ENCODE measurements at places on chromosomes 4 and X.

DNA sequence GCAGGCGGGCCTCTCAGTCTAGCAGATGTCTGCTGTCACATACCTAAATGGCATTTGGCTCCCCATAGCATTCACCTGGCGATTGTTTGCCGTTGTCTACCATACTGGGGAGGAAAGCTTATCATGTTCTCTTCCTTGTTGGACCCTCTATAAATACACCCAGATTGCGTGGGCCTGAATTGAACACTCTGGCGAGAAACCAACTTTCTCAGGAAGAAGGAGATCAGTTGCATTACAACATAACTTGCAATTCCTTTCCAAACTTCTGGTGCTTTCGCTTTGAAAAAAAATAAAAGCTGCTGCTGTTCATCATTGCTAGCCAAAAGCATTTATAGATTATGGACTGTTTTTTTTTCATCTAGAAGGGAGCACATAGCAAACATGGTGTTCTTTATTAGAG, 230.0 kb upstream of the GPC4 start:
- DNase-seq, result no peak

GRCh38 chr4:25697516-25697915, 41.9 kb downstream of the SLC34A2 start:
- DNase-seq, result no peak

DNA sequence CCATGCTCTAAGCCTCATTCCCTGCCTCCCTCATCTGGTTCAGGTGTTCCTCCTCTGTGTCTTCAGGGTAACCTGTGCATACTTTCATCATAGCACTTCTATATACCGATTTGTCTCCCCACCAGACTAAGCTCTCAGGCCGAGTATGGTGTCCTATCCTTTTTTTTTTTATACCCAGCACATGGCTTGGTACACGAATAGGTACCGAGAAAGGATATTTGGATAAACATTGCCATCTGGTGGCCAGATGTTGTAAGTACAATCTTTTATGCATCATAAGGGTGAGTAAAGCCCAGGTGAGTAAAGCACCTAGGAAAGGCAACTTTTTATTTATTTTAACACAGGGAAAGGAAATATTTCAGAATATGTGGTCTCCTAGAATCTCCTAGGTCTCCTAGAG, 68.4 kb downstream of the MID2 start:
- DNase-seq, result peak; percentile 68

GRCh38 chrX:86104526-86104925, 43.7 kb upstream of the DACH2 start:
- DNase-seq, result no peak

GRCh38 chr4:170497112-170497511, 407.4 kb upstream of the AADAT start:
- DNase-seq, result no peak

DNA sequence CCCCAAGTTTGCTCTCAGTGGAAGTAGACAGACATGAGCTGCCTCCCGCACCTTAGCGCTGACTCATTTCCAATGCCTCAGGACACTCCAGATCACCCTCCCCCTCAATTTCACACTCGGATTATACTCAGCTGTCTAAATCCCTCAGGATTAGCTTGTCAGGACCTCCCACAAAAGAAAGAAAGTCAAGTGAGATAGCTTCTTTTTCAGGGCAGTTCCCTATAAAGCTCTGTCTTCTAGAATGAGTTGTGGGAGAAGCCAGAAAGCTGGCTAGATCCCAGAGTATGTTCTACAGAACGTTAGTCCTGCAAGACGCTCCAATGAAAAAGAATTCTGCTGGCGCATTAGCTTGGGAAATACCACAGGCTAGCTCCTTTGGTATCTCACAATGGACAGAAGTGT, 51.2 kb upstream of the MTNR1A start:
- DNase-seq, result no peak

GRCh38 chr4:108433832-108434231, 186.5 kb upstream of the RPL34 start:
- DNase-seq, result peak; percentile 44

GRCh38 chr4:171846232-171846631, 33.0 kb downstream of the GALNTL6 start:
- peak; percentile 24 for DNase-seq

- DNase-seq, result no peak
Observed at GRCh38 chr4:80465736-80466135, 130.2 kb downstream of the CFAP299 start.

GRCh38 chrX:16712548-16713155, at the start of gene CTPS2:
CTPS2 (minus strand) TSS chrX:16712669; CDS start chrX:16702902, 9,767 bp downstream.
- peak; percentile 64 for DNase-seq

DNA sequence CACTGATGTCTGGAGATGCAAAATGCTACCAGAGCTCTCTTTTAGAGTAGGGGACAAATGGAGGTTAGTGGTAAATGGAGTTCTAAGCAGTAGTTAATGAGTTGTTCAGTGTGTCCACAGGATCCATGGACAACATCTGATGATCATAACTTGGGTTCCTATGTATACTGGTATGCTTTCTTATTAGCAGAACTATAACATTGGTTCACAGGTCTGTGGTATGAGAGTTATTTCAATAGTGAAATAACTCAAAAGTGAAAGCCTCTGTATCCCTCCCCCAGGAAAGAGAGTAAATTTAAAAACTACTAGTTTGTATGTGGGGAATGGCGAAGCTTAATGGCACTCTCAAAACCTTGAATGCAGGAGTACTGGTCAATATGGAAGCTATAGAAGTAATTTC, 363.5 kb upstream of the EMCN start:
- no peak for DNase-seq

DNA sequence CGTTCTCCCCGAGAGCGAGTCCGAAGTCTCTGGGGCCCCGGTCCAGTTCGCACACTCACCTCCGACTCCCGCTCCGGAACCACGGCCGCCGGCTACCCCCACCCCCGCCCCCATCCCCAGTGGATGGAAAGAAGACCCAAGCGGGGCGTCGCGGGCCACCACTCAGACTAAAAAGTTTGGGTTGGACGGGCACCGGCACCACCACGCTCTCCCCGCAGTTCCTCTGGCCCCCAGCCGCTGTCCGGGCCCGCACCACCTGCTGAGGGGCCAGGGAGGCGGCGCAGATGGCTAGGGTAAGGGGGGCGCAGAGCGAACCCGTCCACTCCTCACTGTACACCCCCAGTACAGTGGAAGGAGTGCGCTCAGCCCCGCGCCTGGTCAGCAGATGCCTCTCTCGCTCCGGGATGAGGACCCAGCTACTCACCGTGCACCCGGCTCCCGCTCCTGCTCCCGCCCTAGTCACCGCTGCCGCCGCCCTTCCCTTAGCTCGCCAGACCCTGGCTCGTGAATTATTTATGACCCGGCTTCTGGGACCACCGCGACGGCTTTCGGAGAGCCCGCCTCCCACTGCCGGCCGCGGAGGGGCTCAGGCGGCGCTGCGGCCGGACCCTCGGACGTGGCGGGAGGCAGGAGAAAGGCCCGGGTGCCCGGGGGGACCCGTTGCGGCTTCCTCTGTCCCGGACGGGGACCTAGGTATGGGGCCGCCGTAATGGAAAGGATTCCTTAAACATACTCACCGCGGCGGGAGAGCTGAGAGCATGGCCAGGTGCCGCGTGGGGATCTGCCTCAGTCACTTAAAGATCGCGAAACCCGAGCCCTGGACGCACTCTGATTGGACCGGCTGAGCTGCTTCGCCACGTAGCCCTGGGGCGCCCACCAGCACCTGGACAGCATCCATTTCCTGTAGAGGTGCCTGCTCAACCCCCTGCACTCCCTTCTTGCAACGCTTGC, at the start of gene PROM1:
Gene PROM1 (minus strand): TSS at position 783 of the 951 bp plus-strand sequence. CDS start 8,117 bp downstream, outside the sequence.
- DNase-seq, result no peak

DNA sequence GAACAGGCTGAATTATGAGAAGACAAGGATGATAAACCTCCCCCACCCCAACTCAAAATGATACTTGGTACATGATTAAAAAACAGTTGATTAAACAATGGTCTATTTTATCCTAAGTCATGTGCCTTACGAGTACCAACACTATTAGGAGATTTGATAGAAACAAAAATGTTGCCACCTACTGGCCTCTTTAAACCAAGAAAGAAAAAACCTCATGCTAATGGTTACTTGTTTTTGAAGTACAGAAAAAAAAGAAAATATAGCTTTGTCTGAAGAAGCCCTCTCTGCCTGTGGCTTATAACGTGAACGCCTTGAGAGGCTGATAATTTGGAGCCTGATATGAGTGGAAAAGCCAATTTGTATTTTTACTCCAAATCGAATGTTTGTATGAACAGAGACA, 538.2 kb downstream of the DMD start:
- DNase-seq, result peak; percentile 0

DNA sequence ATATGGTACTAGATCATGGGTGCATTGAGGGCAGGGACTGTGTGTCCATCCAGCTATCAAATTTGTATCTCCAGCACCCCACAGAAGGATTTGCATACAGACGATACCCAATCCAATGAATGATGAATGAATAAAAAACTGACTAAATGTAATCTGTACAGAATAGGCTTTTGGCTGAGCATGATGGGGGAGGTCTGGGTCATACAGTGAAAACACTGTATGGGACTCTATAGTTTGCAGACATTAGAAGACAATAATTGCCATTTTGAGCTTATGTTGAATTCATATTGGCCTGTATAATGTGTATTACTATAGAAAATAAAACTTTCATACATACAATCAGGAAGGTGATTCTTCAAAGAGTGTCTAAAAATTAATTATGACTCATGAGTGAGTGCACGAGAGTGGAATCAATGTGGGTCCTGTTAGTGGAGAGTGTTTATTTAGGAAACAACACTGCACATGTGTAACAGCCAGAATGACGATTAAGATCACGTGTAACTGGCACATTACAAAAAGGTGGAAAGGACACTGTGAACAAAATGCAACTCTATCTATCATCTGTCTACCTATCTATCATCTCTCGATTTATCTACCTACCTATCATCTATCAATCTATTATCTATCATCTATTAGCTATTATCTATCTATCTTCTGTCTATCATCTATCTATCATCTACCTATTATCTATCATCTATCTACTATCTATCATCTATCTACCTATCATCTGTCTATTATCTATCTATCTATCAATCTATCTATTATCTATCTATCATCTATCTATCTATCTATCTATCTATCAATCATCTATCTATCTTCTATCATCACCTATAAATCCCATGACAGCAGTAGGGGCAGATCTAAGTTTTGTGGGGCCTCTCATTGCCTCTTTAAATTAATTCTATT, 201.3 kb downstream of the PTTG2 start:
- DNase-seq, result no peak

GRCh38 chr4:150588316-150588715, 6.4 kb downstream of the MAB21L2 start:
- no peak for DNase-seq

Measured in activated CD4-positive, alpha-beta T cell treated with anti-CD3 and anti-CD28 coated beads, Interleukin-2, Interleukin-6, amounts not matched to agents 100 ng/mL and 50 ng/mL, durations not matched to agents 16 hours and 8 hours (primary cell).